Activated T-cell treated with anti-CD3 and anti-CD28 coated beads, Interleukin-2, amount 50 U/mL, for 72 hours (primary cell): ENCODE measurements at places on chromosomes 13 and 19.
A peak's percentile ranks its signal among the peaks of the same experiment; 100 is the strongest.

DNA sequence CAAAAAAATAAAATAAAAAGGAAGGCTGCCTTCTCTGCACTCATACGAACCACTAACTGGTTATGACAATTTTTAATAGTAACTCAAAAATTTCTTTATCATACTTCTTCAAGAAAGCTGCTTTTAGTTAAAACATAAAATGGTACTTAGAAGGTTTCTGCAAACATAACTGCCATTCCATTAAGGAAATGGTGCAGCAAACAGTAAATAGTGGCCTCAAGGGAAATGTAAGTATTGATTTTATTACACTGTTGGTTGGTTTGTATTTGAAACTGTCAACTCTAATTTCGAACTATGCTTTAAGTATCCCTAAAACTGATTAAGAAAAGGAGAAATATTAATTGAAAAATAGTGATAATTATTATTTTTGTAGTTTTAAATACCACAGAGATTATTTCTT, 278.0 kb downstream of the DACH1 start:
- no peaks in the 10 kb centered on the region for H3K4me1 ChIP-seq
- DNase-seq, result no peak
- H3K36me3 ChIP-seq, result no peaks in the 10 kb centered on the region
- no peaks in the 10 kb centered on the region for H3K27me3 ChIP-seq
- H3K4me3 ChIP-seq, result no peak overlapping the region

DNA sequence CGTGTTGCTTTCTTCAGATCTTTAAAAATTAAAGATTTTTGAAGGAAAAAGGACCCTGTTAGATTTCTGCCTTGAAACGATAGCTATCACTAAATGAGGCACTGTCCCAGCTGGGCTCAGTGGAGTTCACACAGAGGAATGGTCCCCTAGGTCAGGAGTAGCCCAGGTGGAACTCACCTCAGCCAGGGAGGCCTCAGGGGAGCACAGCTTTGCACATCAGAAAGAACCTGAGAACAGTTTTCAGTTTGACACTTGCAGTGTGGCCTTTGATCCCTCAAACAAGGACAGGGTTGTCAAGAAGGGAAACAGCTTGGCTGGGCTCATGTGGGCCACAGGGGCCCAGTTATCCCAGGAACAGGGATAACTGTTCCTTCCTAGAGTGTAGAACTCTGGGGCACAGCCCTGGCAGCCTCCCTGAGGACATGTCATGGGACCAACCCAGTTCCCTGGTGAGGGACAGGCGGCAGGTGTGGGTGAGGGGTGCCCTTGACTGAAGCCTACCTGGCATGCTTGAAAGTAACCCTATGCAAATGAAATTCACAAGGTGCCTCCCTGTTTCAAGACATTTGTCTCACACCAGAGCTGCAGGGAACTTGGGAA, 59.4 kb downstream of the CHST8 start:
- no peaks in the 10 kb centered on the region for H3K4me1 ChIP-seq
- DNase-seq, result no peak
- H3K4me3 ChIP-seq, result no peak overlapping the region

- H3K27me3 ChIP-seq, result peaks cover 6% of the 10 kb centered on the region
- H3K4me1 ChIP-seq, result peaks cover 66% of the 10 kb centered on the region
- DNase-seq, result peak; percentile 44
- peak overlapping the region; percentile 92 for H3K4me3 ChIP-seq
Measured at GRCh38 chr19:8575467-8575997, 1.7 kb downstream of the MYO1F start.

- H3K4me1 ChIP-seq, result peaks cover 42% of the 10 kb centered on the region
- H3K4me3 ChIP-seq, result no peak overlapping the region
Measured at GRCh38 chr13:99610702-99611289, 109.5 kb downstream of the TM9SF2 start.

- H3K4me3 ChIP-seq, result no peak overlapping the region
- H3K36me3 ChIP-seq, result no peaks in the 10 kb centered on the region
- no peaks in the 10 kb centered on the region for H3K4me1 ChIP-seq
- no peak for DNase-seq
Measured at GRCh38 chr13:59970847-59971246, 192.9 kb downstream of the DIAPH3 start.

DNA sequence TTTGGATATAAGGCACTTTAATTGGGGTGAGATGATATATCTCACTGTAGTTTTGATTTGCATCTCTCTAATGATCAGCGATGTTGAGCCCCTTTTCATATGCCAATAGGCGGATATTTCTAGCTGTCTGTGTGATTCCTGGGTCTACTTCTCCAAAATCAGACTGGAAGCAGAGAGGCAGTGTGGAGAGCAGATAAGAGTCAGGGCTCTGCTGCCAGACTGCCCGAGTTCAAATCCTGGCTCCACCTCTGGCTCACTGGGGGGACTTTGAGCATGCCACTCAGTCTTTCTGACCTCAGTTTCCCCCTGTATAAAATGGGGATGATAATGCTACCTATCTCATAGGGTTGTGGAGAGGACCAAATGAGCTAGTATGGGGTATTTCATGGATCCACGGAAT, 24.0 kb upstream of the ACP7 start:
- H3K4me3 ChIP-seq, result no peak overlapping the region
- no peak overlapping the region for H3K27ac ChIP-seq
- H3K27me3 ChIP-seq, result peaks cover 16% of the 10 kb centered on the region
- peaks cover 8% of the 10 kb centered on the region for H3K4me1 ChIP-seq
- H3K36me3 ChIP-seq, result no peaks in the 10 kb centered on the region

DNA sequence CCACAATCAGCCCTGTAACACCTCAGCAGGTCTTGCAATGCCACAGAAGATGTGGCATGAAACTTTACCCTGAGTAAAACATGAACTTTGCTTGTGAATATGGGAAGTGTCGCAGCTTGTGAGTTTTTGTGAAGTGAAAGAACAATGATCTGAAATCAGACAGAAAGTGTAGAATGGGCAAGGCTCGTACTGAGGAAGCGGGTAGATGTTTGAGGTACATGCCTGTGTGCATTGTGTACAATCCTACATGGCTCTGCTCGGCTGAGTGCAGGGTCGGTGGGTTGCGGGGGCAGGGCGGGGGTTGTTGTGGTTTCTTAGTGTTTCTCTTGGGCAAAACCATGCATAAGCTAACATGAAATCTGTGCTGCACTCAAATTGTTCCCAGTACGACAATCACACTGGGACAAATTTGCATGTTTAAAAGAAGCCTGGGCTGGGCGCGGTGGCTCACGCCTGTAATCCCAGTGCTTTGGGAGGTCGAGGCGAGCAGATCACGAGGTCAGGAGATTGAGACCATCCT, 1.1 kb downstream of the NLRP13 start:
- H3K4me3 ChIP-seq, result no peak overlapping the region
- H3K4me1 ChIP-seq, result no peaks in the 10 kb centered on the region
- H3K27me3 ChIP-seq, result no peaks in the 10 kb centered on the region
- H3K27ac ChIP-seq, result no peak overlapping the region
- DNase-seq, result no peak
- peaks cover 2% of the 10 kb centered on the region for H3K36me3 ChIP-seq

GRCh38 chr19:17170538-17171297, 44.4 kb upstream of the USE1 start:
- no peak overlapping the region for H3K4me3 ChIP-seq
- H3K27me3 ChIP-seq, result no peaks in the 10 kb centered on the region
- H3K4me1 ChIP-seq, result peaks cover 24% of the 10 kb centered on the region
- DNase-seq, result peak; percentile 30
- H3K27ac ChIP-seq, result peak overlapping the region; percentile 81
- peaks cover 11% of the 10 kb centered on the region for H3K36me3 ChIP-seq

- DNase-seq, result no peak
- H3K4me1 ChIP-seq, result no peaks in the 10 kb centered on the region
- no peaks in the 10 kb centered on the region for H3K27me3 ChIP-seq
- H3K4me3 ChIP-seq, result no peak overlapping the region
- no peaks in the 10 kb centered on the region for H3K36me3 ChIP-seq
- H3K27ac ChIP-seq, result no peak overlapping the region
Measured at GRCh38 chr13:98629055-98629454, 52.1 kb upstream of the STK24 start.

DNA sequence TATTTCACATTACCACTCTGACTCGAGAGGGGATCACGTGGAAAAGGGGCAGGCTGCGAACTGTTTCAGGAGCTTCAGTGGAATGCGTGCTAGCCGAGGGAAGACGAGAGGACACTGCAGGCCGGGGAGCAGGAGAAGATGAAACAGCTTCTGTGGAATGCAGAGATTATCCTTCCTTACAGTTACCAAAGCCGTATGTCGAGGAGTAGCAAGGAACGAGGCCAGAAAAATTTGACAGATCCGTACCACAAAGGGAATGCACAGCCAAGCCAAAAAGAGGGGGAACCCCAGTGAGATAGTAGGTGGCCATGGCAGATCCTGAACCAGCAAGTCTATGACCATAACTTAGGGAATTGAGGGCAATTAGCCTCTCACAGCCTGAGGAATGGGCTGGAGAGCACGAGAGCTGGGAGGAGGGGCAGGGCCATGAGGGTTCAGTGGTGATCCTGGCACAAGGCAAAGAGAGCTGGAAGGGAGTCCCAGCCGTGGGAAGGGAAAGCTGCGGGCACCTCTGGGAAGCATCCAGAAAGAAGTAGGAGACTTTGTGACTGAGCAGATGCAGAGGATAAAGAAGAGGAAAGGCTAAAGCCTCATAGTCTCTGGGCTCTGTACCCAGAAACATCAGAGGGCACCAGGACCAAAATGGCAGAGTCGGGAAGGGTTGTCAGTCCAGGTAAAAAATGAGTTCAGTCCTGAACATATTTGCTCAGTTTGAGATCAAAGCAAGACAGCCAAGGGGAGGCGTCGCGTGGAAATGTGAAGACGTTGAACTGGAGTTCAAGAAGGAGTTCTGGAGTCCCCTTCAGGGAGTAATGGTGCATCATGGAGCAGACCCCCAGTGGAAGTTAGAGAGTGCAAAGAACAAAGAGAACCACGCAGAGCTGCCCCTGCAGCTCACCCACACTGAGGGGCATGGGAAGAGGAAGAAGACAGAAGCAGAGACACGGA, 5.1 kb downstream of the COL4A1 start:
- no peaks in the 10 kb centered on the region for H3K36me3 ChIP-seq
- no peak overlapping the region for H3K4me3 ChIP-seq
- no peak for DNase-seq
- H3K27me3 ChIP-seq, result peaks cover 82% of the 10 kb centered on the region
- H3K4me1 ChIP-seq, result no peaks in the 10 kb centered on the region
- H3K27ac ChIP-seq, result no peak overlapping the region

GRCh38 chr13:46667687-46668281, 114.8 kb downstream of the LRCH1 start:
- H3K36me3 ChIP-seq, result no peaks in the 10 kb centered on the region
- H3K4me1 ChIP-seq, result peaks cover 57% of the 10 kb centered on the region
- H3K27me3 ChIP-seq, result no peaks in the 10 kb centered on the region
- peak overlapping the region; percentile 82 for H3K4me3 ChIP-seq
- peak overlapping the region; percentile 97 for H3K27ac ChIP-seq
- no peak for DNase-seq

DNA sequence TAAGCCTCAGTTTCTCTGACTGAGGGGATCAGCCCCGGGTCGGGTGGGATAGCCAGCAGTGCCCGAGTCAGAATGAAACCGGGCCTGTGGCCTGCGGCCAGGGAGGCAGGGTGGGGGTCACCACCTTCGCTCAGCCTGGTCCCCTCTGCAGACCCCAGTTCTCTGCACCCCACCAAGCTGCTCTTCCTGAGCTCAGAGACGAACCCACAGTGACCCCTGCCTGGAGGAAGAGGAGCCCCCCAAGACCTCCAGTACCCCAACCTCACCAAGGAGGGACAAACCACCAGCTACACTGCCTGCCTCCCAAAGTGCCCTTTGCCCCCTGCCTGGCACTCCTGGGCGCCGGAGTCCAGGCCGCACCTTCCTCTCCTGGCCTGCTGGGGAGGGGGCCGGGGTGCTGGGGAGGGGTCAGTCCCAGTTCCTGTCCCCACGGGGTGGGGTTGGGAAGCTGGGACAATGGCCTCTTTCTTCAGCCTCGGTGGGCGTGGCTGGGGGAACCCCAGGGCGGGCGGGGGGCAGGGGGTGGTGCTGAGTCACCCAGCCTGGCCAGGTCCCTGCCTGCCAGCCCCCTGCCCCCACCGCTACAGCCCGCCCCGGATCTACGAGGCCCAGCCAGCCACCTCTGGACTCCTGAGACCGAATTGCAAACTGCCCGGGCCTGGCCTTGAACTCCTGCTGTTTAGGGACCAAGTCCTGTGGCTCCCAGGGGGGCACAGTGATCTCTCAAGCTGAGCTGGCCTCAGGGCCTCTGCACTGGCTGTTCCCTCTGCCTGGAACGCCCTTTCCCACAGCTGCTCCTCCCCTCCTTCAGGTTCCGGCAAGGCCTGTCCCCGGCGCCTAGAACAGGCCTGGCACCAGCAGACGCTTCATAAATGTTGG, 14.3 kb downstream of the ZBTB7A start:
- no peak for DNase-seq
- peaks cover 38% of the 10 kb centered on the region for H3K36me3 ChIP-seq
- H3K4me1 ChIP-seq, result peaks cover 27% of the 10 kb centered on the region
- H3K4me3 ChIP-seq, result peak overlapping the region; percentile 29
- H3K27ac ChIP-seq, result no peak overlapping the region

DNA sequence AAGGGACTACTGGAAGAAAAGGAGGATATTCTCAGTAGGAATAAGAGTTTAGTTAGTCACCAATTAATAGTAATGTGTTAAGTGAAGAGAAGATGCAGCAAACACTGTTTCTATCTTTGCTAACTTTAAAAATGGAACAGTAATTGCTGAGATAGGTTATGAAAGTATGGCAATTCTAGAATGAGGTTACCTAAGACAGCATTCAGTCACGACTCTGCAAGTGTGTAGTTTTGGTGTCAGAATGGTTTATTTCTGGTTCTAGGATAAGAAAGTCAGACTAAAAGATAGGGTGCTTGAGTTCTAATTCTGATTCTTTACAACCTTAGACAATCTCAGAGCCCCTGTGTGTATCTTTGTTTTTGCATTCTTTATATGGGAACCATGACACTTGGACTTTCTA, 138.1 kb downstream of the POU4F1 start:
- H3K27me3 ChIP-seq, result peaks cover 5% of the 10 kb centered on the region
- H3K4me3 ChIP-seq, result no peak overlapping the region
- no peak overlapping the region for H3K27ac ChIP-seq
- no peaks in the 10 kb centered on the region for H3K36me3 ChIP-seq

DNA sequence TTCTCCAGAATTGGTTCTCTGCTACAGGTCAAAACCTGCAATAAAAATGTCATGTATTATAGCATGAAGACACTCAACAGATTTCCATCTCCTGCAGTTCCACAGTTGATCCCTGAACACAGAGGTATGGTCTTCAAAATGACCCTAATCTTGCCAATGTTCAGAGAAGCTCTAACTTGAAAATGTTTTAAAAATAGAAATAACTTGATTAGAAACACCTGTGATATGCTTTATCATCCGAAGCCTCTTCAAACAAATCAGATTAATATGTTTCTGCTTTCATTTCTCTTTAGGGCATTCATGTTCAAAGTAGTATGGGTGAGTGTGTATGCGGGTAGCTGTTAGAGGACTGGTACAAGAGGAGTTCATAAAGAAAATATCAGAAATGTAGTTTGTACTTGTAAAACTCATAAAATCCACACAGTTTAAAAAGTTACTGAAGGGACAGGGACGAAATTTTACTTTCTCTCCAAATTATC, 60.4 kb downstream of the KCNRG start:
- peaks cover 56% of the 10 kb centered on the region for H3K4me1 ChIP-seq
- peaks cover 5% of the 10 kb centered on the region for H3K27me3 ChIP-seq
- peaks cover 15% of the 10 kb centered on the region for H3K36me3 ChIP-seq
- DNase-seq, result no peak
- peak overlapping the region; percentile 2 for H3K4me3 ChIP-seq
- no peak overlapping the region for H3K27ac ChIP-seq

- no peaks in the 10 kb centered on the region for H3K4me1 ChIP-seq
- no peak overlapping the region for H3K4me3 ChIP-seq
- no peaks in the 10 kb centered on the region for H3K27me3 ChIP-seq
- H3K36me3 ChIP-seq, result peaks cover 5% of the 10 kb centered on the region
- no peak for DNase-seq
- no peak overlapping the region for H3K27ac ChIP-seq
Measured at GRCh38 chr13:53174545-53174944, 145.9 kb downstream of the OLFM4 start.

GRCh38 chr19:34497112-34497805, 15.7 kb downstream of the WTIP start:
- H3K4me3 ChIP-seq, result no peak overlapping the region
- H3K27me3 ChIP-seq, result no peaks in the 10 kb centered on the region
- H3K4me1 ChIP-seq, result peaks cover 8% of the 10 kb centered on the region
- H3K36me3 ChIP-seq, result no peaks in the 10 kb centered on the region
